Renal pelvis (tissue), 12 donors: ENCODE measurements at places on chromosomes 12 and 14. TPM values are rescaled to one million over a fixed set of nuclear protein-coding genes. Genes with fewer than 3 reads are reported as not detected.

ASCL1 gene
- 0.18 TPM for polyA plus RNA-seq

SMCO2 gene
- polyA plus RNA-seq: 0.92 TPM

GLS2 gene
- 2.3 TPM for polyA plus RNA-seq

TSPAN9 gene
- polyA plus RNA-seq: 69.0 TPM

HOXC13 gene
- polyA plus RNA-seq: not detected

GPR132 gene
- 0.35 TPM for polyA plus RNA-seq

CCDC175 gene
- polyA plus RNA-seq: 0.73 TPM

RILPL1 gene
- 20.5 TPM for polyA plus RNA-seq

KLRC3 gene
- polyA plus RNA-seq: not detected

SIX1 gene
- 6.3 TPM for polyA plus RNA-seq

NGB gene
- not detected for polyA plus RNA-seq

NRL gene
- 2.7 TPM for polyA plus RNA-seq

FGF23 gene
- polyA plus RNA-seq: 0.08 TPM

GRCh38 chr12:124175704-124176103 lies 119.2 kb upstream of the RFLNA start:
- DNase-seq: no peak

- no peak for DNase-seq
Measured at GRCh38 chr14:75961662-75962061, 20.1 kb downstream of the TGFB3 start.

DNA sequence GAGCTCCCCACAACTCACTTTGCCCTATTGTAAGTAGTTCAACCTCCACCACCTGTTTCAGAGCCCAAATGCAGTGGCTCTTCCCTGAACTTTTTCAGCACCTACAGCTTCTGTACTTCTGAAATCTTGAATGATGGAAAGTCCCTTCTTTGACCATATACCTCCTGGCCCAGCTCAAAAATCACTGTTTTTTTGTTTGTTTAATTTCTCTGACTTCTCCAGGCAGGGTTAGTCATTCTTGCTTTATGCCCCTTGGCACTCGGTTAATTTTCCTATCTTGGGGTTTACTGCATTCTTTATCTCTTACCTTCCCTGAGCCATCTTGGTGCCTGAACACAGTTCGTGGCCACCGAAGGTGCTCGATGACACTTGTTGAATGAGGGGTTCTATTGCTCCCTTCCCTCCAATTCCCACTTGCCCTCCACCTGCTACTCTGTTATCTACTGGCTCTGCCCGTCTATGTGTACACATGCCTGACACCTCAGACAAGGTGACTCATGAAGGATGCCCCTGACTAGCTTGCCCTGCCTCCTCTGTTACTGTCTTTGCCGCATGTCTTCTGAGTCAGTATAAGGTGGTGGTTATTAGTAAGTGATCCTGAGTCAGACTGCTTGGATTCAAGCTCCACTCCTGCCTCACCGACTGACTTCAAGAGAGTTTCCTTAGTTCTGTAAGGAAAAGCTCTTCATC lies 4.4 kb downstream of the AMHR2 start:
- DNase-seq: no peak

DNA sequence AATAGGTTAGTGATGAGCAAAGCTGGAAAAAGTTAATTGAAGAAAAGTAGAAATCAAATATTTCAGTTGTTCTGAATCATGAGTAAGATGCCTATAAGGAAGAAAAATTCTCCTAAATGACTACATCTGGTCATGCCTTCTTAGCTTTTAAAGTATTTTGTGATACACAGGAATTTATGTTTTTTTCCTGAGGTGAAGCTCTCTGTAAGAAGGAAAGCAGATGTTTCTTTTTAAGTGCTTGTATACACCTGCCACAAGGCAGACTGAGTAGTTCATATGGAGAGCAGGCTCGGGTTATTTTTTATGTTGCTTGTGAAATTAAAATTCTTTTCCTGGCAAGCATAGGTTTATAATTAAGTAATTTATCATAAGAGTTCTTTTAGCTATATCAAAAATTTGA lies 275.2 kb downstream of the RAD51B start:
- DNase-seq: no peak

DNA sequence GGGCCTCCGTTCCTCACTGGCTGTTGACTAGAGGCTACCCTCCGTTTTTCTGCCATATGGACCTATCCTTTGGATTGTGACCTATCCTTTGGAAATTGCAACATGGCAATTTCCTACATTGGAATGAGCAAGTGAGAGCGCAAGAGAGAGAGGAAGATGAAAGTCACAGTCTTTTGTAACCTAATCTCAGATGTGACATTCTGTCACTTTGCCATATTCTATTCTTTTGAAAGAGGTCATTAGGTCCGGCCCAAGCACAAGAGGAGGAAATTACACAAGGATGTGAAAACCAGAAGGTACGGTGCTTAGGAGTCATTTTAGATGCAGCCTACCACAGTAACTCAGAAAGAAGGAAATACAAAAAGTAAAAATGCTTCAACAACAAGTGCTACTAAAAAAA lies 47.3 kb upstream of the SRP54 start:
- no peak for DNase-seq

DNA sequence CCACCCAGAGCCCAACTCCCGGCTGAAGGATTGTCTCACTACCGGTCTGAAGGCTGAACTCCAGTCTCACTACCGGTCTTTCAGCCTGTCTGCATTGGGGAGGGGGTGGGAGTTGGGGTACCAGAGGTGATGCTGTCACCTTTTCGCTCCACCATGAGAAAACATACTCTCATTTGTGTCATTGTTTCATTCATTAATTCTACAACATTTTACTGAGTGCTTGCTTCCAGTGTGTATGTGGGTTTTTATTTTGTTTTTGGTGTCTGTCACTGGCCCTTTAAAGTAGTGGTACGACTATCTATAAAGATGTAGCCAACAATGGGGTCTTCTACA lies 524 bp upstream of the CDK4 start:
- no peak for DNase-seq

GRCh38 chr12:2286461-2287131 lies 233.8 kb downstream of the CACNA1C start:
- DNase-seq: no peak

DNA sequence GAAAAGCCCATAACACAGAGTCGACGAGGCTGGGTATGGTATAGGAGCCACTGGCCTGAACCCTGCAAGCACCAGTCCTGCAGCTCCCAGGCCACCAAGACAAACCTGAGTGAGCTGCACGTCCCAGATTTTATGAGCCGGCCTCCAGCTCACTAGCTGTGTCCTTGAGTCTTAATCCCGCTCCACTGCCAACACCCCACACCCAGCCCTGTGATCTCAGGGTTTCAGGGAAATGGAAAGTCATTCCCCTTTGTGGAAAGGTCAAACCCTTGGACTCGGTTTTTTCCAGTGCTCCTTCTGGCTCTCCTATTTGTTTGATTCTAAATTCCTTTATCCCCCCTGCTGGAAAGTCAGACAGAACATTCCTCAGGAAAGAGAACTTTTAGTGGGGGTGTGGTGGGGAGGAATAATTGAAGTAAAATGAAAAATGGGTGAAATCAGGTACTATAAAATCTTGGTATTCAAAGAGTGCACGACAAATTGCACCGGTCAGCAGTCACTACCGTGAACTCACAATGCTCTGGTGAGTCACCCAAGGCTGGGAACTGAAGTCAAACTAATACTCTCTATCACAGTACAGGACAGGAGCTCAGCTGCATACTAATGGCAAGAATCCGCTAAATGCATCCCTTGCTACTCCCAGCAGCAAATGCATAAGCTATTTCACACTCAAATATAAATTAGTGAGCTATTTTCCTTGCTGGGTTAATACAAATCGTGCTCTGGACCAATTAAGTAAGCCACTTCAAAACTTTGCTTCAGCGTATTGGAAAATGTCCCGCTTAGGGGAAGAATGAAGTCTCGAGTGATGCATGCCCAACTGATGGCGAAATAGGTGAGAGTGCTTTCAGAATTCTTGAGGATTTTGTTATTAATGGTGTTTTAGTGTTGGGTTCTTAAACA lies 9.0 kb downstream of the PITPNM2 start:
- no peak for DNase-seq

- no peak for DNase-seq
Measured at GRCh38 chr12:49413010-49413409, 45.7 kb downstream of the SPATS2 start.

DNA sequence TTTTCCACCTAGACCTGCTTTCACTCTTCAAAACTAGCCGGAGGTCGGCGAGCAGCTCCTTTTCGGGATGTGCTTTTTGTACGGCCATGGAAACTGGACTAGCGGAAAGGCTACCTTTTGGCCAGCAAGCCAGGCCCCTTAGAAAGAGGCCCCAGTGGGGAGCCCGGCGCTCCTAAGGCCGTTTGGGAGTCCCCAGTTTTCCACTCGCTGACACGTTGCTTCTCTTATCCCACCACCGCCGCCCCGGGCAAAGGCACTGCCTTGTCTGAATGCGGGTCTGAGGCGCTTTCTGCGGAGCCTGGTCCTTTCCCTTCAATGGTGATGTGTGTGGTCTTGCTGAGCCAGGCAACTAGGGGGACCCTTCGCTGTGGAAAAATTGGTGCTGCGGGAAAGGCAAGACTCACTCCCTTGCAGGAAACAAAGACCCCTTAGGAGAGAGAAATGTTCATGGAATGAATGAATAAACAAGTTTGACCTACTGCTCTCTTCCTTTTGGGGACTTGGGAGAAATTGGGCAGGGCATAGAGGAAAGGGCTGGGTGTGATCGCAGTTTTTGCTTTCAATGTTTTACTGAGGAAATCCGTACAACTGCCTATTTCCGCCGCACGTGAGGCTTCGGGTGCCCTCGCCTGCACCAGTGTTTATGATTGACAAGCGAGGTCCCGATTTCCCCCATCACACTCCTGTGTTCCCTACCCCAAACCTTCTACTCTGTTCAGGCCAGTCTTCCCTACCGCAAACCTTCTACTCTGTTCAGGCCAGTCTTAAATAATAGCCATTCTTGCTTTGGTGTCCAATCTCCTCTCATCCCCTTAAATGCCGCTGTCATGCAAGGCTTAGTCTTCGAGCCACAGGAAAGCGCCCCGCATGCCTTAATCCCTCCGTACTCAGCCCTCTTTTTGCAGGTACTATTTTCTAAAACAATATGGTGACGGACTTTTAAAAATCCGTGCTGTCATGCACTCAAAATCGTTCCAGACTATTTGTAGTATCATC lies 1.0 kb upstream of the SLC38A2 start:
- DNase-seq: peak; percentile 74

DNA sequence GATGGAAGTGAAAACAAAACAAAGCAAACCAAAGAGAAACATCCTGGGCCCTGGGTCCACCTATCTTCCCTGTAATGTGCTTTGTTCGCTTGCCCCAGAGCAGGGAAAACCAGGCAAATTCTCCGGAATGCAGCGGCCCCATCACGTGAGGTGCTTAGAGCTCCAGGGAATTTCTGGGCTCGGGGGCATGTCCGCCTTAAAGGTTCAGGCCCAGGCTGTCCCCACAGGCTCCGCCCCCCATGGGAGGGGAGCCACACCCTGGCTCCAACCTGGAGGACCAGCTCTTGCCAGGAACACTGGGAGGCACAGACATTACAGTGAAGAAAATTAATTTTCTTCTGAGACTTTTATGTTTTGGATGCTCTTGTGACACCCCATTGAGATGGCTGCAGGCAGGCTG lies 69.9 kb downstream of the RBM19 start:
- no peak for DNase-seq

- no peak for DNase-seq
Measured at GRCh38 chr12:38385486-38385885, 68.9 kb downstream of the ALG10B start.

GRCh38 chr14:75418850-75419768 lies 8.7 kb upstream of the JDP2 start:
- DNase-seq: no peak

DNA sequence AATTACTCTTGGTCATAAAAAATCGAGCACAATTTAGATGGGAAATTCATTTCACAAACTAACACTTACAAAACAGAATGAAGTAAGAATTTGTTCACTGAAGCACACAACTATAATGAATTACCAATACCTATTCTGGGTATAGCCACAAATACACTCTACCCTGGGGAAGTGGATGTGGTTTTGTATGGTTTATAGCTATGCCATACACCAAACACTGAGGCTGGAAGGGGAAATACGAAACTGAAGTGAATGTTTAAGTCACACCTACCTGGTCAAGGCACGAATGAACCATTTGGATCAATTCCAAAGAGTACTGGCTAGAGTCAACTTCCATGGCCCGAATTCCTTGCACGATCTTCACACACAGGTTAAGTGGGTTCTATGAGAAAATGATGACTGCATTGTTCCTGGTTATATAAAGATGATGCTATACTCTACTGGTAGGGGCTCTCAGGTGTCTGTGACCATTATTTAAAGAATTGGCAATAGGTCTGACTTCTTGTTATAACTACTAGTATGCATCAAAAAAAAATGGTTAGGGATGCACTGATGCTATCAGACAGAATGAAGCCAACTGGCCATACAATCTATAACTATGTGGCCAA lies 12.8 kb downstream of the NEK9 start:
- DNase-seq: no peak

GRCh38 chr14:70208380-70208779 lies 19.6 kb upstream of the SLC8A3 start:
- DNase-seq: no peak

GRCh38 chr14:75278422-75279152 lies at the start of gene FOS:
Gene FOS, plus strand, starts transcription at chr14:75278828. Its CDS starts 155 bp downstream, at chr14:75278983.
- peak; percentile 95 for DNase-seq

GRCh38 chr12:89179245-89179644 lies 173.1 kb downstream of the DUSP6 start:
- DNase-seq: no peak

GRCh38 chr12:93130366-93131054 lies 201.4 kb upstream of the EEA1 start:
- DNase-seq: no peak

- DNase-seq: no peak
Measured at GRCh38 chr12:77401770-77402081, 336.4 kb upstream of the E2F7 start.

GRCh38 chr12:27814851-27815591 lies 35.0 kb upstream of the MANSC4 start:
- DNase-seq: no peak

DNA sequence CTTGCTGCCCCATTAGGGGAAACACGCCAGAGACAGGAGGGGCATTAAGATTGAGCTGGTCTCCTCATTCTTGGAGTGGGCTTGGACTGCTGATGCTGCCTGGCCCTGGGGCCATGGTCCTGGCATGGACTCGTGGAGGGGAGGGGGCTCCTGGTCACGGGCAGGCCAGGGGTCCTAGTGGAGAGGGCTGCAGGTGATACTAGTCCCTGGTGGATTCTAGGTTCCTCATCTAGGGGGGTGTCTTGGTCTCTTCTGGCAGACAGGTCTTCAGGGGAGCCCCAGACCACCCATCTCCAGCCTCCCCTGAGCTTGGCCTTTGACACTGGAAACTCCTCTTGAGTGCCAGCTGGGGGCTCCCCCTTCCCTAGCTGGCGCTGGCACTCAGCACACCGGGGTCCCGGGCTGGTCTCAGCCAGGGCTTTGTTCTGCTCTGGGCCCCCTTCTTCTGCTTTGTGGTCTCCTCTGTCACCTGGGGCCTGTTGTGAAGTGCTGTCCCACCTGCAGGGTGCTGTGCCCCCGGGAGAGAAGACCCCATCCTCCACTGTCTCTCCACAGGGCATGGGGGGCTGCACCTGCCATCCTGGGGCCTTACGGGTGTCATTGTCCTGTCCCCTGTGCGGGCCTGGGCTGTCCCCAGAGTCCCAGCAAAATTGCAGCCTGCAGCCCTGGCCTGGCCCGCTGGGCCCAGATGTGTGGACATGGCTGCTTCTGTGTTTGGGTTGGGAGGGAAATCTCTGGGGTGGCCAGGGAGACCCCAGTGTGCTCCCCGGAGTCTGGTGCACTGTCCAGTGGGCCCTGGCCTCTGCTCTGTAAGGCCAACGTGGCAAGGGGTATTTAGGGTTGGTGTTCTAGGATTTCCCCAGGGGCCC lies 2.3 kb downstream of the KIF26A start:
- no peak for DNase-seq
